ENCODE measurements at places on chromosomes 6 and 20.

DNA sequence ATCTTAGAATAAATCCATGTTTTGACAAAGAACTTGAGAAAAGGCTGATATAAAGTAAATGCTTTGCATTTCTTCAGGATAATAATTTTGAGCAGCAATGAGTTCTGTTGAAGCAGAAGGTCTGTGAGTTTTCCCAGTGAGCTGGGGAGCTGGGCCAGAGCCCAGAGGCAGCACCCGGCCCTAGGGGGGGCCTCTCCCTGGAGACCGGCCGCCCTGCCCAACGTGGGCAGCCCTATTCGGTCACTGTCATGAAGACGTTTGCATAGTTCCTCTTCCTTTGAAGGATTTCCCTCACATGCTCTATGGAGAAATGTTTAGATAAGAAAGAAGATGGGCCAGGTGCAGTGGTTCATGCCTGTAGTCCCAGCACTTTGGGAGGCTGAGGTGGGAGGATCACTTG lies 404.8 kb downstream of the THBS2 start:
- no peak for DNase-seq

GRCh38 chr6:145151624-145152023 lies 583.7 kb downstream of the EPM2A start:
- DNase-seq: no peak

DNA sequence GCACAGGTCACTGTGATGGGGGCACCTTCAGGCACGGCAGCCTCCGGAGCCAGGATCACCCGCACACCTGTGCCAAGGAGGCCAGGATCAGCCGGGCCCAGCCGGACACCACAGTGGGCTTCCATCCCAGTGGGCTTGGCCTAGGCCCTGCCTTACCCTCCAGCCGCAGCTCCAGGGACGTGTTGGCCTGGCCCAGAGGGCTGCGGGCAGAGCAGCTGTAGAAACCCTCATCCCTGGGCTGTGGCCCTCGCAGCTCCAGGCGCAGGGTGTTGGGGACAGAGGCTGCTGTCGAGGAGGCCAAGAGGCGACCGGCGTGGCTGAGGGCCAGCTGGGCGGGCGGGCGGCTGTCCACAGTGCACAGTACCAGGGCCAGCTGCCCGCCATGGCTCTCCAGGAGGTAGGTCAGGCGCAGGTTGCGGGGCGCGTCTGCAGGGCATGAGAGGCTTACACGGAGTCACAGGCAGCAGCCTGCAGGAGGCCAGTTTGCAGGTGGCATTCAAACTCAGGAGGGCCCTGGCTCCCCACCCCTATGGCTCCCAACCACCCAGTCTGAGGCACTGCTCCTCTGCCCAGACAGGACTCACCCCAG lies 11.0 kb upstream of the ADAM33 start:
- no peak for DNase-seq

DNA sequence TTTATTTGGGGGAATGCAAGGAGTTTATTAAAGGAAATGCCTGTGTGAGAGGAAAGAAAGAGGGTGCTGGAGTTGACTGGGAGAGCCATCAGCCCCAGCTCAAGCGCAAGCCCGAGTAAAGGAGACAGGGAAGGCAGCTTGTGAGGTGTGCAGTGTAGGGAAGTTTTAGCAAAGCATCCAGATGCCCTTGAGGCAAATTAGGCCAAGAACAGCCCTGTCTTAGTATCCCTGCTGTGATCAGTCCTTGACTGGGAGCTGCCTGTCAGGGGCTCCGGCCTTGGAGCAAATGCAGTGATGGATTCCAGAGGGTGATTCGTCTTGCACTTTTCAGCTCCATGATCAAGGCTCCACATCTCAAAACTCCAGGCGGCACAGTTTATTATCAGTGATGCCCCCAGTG lies 561.7 kb downstream of the KIF16B start:
- DNase-seq: no peak

DNA sequence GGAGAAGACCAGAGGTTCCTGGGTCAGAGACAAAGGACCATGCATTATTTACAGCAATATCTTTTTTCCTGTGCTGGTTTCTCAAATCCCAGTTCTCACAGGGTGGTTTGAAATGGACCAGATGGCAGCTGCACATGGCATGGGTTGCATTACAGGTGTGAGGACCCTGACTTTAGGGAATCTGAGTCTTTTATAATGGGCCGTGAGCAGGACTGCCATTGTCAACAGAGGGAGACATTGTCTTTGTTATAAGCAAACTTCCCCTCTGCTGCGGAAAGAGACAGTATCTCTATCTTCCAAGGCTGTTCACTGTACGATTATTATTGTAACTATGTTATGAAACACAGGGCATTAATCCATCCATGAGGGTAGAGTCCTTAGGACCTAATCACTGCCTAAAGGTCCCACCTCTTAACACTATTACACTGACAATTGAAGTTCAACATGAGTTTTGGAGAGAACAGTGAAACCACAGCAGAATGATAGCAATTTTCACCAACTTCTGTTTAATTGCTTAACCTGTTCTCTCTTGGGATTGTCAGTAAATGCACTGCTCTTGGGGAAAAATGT lies 156.1 kb upstream of the AGPAT4 start:
- DNase-seq: no peak

- no peak for DNase-seq
These were observed 169.0 kb downstream of the QKI start for GRCh38 chr6:163583558-163583957.

DNA sequence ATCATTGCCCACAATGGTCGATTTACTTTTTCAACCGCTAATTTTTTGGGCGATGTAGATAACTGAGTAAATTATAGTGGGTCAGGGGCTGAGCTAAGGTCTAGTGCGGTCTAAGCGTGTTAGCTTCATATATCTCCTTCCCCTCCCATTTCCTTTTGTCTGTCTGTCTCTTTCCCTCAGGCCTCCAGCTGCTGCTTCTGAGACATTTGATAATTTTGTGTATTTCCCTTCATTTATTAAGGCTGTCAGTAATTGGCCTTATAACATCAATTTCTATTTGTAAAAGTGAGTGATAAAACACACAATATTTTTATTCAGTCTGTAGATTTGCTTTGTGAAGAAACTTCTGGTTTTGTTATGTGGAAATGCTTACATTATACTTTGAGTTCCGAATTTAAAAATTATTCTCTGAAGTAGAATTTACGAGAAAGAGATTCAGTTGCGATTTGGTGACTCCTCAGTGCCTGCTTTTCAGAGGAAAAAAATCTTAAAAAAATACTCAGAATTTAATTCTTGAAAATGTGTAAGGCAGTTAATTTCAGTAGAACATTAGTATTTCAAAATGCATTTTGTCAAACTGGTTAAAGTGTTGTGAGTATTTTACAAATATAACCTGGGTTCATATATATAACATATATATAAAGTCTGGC lies 1.4 kb downstream of the TMEM170B start:
- no peak for DNase-seq

- DNase-seq: no peak
These were observed 375.0 kb downstream of the CDC5L start for GRCh38 chr6:44762496-44762895.

DNA sequence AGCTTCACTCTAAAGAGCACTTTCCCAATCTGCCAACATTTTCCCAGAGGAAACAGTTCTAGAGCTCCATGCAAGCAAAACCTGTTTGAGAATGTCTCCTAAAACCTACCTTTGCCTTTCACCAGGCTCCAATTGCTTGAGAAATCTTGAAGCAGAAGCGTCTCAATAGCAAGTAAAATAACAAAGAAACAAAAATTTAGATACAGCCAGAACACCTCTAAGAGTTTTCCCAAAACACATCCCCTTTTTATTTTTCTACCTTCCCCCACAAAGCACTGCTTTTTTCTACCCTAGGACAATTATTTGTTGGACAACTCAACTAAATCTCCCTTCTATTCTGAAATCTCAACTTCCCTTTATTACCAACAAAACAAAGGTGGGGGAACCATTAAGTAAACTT lies 3.6 kb downstream of the VGLL2 start:
- no peak for DNase-seq

- no peak for DNase-seq
These were observed 37.9 kb upstream of the SLC23A2 start for GRCh38 chr20:5039255-5039657.

- DNase-seq: no peak
These were observed 16.6 kb downstream of the HRH3 start for GRCh38 chr20:62203378-62204030.
